ENCODE measurements at places on chromosomes 7 and 10. TPM values are rescaled to one million over a fixed set of nuclear protein-coding genes. Genes with fewer than 3 reads are reported as not detected.

The PPP1R17 gene
- total RNA-seq, result not detected

The SEC31B gene
- total RNA-seq, result 4.4 TPM

The LIPN gene
- total RNA-seq, result not detected

The NUTM2E gene
- total RNA-seq, result not detected

The PRR15 gene
- total RNA-seq, result 0.42 TPM

The DCLRE1C gene
- total RNA-seq, result 1.7 TPM

The CNNM1 gene
- 0.15 TPM for total RNA-seq

GRCh38 chr10:124010024-124010423, 83.4 kb downstream of the CHST15 start:
- H3K27ac ChIP-seq, result no peak overlapping the region
- peaks cover 4% of the 10 kb centered on the region for H3K36me3 ChIP-seq
- DNase-seq, result no peak
- H3K4me3 ChIP-seq, result no peak overlapping the region
- no peaks in the 10 kb centered on the region for H3K4me1 ChIP-seq

DNA sequence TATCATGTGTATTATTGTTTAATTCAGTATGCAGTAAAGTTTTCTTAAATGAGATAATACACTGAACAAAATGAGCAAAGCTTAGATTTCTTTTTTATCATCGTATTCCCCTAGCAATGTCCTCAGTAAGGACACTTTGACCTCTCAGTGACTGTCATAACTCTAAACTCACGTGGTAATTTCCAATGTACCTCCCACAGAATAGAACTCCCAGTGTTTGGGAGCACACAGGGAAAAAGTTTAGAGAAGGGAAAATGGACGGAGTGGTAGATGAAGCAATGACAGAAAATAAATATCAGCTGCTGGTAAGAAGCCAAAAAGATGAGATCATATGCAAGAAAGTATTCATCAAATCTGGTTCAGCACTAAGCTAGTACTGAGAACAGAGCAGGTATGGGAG, 758.6 kb upstream of the KCND2 start:
- no peak overlapping the region for H3K27ac ChIP-seq
- H3K4me3 ChIP-seq, result no peak overlapping the region
- no peaks in the 10 kb centered on the region for H3K36me3 ChIP-seq
- no peaks in the 10 kb centered on the region for H3K27me3 ChIP-seq
- no peaks in the 10 kb centered on the region for H3K4me1 ChIP-seq
- DNase-seq, result no peak

- H3K4me1 ChIP-seq, result no peaks in the 10 kb centered on the region
- H3K36me3 ChIP-seq, result no peaks in the 10 kb centered on the region
- no peak for DNase-seq
- no peaks in the 10 kb centered on the region for H3K27me3 ChIP-seq
These were observed 62.2 kb downstream of the KCNMA1 start for GRCh38 chr10:77575271-77576006.

GRCh38 chr7:90720984-90721760, 125.1 kb downstream of the CDK14 start:
- no peaks in the 10 kb centered on the region for H3K27me3 ChIP-seq
- no peaks in the 10 kb centered on the region for H3K36me3 ChIP-seq
- no peak overlapping the region for H3K4me3 ChIP-seq
- peak overlapping the region; percentile 84 for H3K27ac ChIP-seq
- DNase-seq, result peak; percentile 80
- peaks cover 51% of the 10 kb centered on the region for H3K4me1 ChIP-seq

DNA sequence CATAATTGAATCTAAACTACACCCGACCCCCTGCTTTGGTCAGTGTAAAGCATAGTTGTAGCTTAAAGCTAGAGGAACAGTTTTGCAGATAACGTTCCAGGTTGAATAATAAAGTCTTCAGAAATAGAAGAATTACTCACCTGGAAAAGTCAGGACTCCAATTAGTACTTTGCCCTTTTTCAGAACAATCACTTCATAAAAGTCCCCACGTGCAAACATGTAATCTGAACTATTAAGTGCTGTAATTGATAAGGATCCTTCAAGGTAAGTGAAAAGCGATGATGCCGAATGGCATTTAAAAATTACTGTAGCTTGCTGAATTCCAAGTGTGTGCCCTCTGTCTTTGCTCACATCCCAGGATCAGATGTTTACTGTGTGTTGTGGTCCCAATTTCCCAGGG, 53.6 kb upstream of the INSYN2A start:
- no peak for DNase-seq
- H3K27ac ChIP-seq, result no peak overlapping the region
- H3K4me1 ChIP-seq, result no peaks in the 10 kb centered on the region
- H3K27me3 ChIP-seq, result no peaks in the 10 kb centered on the region

- no peaks in the 10 kb centered on the region for H3K4me1 ChIP-seq
- no peaks in the 10 kb centered on the region for H3K36me3 ChIP-seq
- no peak overlapping the region for H3K27ac ChIP-seq
These were observed 56.7 kb downstream of the OSBPL3 start for GRCh38 chr7:24923172-24923865.

DNA sequence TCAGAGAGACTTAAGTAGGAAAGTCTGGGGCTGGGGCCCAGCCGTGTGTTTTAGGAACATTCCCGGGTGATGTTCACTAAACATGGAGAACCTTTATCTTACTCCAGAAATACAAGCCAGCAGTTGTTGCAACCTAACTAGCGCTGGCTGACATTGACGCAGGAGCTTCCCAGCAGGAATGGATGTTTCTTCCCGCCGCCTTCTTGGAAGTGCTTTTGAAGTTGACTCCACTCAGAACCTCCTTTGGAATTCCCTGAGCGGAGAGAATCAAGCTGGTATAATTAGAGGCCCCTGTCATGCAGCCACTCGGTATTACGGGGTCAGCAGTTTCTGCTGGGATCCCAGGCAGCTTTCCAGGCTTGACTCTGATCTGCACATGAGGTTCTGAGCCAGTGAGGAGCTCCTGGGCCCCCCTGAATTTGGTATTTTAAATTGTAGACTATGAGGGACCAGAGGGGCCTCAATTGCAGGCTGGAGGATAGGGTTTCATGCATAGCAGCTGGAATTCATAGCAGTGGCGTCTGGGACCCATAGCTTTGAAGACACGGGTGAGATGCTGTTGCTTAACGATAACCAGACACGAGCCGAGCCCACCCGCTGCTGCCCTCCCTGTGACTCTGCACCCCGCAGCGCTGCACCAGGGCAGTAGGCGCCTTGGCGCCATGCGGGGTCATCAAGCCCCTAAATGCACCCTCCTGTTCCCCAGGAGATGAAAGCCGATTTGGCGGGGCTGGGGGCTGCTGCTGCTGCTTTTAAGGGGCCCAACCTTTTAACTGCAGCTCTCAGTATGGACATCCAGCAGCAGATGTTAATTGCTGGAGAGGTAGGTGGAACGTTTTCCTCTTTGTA, 61.8 kb downstream of the EEPD1 start:
- peaks cover 10% of the 10 kb centered on the region for H3K4me1 ChIP-seq
- H3K27ac ChIP-seq, result no peak overlapping the region
- H3K27me3 ChIP-seq, result no peaks in the 10 kb centered on the region
- no peak overlapping the region for H3K4me3 ChIP-seq
- no peaks in the 10 kb centered on the region for H3K36me3 ChIP-seq

GRCh38 chr7:4959893-4960292, 906 bp upstream of the MMD2 start:
- H3K27me3 ChIP-seq, result peaks cover 5% of the 10 kb centered on the region
- no peaks in the 10 kb centered on the region for H3K36me3 ChIP-seq
- H3K4me3 ChIP-seq, result no peak overlapping the region
- H3K27ac ChIP-seq, result no peak overlapping the region
- H3K4me1 ChIP-seq, result no peaks in the 10 kb centered on the region
- no peak for DNase-seq

DNA sequence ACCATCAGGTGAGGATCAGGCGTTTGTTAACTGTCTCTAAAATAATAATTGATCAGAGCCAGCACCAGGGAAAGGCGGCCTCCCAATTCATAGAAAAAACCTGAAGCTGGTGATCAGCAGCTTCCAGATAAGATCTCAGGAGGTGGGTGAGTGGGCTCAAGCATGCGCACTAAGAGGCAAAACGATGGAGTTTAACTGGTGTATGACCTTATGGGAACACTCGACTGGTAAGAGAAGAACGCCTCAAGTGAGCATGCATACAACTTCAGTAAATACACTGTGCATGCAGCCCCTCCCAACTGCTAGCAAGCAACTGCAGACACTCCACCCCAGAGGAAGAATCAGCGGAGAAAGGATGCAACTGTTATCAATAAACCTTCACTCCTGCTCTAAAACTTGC, 18.1 kb downstream of the RAPGEF5 start:
- H3K4me3 ChIP-seq, result no peak overlapping the region
- no peaks in the 10 kb centered on the region for H3K36me3 ChIP-seq
- H3K27ac ChIP-seq, result no peak overlapping the region

GRCh38 chr7:147298611-147299043, 1182.0 kb downstream of the CNTNAP2 start:
- DNase-seq, result no peak
- no peaks in the 10 kb centered on the region for H3K36me3 ChIP-seq
- H3K27ac ChIP-seq, result no peak overlapping the region
- no peaks in the 10 kb centered on the region for H3K4me1 ChIP-seq
- H3K4me3 ChIP-seq, result no peak overlapping the region

GRCh38 chr7:33062023-33062781, at the start of gene NT5C3A:
Gene NT5C3A (minus strand): TSS chr7:33062776. CDS start chr7:33062705, 71 bp downstream.
- peak within 1 kb of the TSS; percentile 87 for H3K27ac ChIP-seq
- H3K4me3 ChIP-seq, result peak within 1 kb of the TSS; percentile 91
- peaks cover 5% of the 10 kb centered on the region for H3K4me1 ChIP-seq

DNA sequence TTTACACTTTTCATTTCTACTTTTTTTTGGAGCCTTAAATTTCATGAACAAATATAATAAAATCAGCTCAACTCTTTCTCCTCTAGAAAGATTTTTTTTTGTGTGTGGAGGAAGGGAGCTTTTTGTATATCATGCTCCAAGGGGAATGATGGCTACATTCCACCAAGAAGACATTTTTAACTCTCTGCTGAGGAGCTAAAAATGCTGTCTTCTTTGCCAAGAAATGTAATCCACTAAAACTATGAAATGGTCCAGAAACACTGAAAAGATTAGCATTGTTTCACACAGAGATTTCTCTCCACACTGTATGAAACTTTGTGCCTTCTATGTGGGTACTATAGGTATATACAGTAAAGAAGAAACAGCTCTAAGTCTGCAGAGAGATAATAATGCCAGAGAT, 74.1 kb upstream of the ANK3 start:
- no peak for DNase-seq
- no peaks in the 10 kb centered on the region for H3K27me3 ChIP-seq
- no peaks in the 10 kb centered on the region for H3K4me1 ChIP-seq
- H3K27ac ChIP-seq, result no peak overlapping the region
- H3K4me3 ChIP-seq, result no peak overlapping the region
- H3K36me3 ChIP-seq, result no peaks in the 10 kb centered on the region

All from right lobe of liver (tissue), 6 donors.